Stimulated activated CD4-positive, alpha-beta T cell treated with anti-CD3 and anti-CD28 coated beads, Interleukin-4, amount 100 ng/mL, for 4 hours (primary cell): ENCODE measurements at places on chromosomes 6 and 20.

DNA sequence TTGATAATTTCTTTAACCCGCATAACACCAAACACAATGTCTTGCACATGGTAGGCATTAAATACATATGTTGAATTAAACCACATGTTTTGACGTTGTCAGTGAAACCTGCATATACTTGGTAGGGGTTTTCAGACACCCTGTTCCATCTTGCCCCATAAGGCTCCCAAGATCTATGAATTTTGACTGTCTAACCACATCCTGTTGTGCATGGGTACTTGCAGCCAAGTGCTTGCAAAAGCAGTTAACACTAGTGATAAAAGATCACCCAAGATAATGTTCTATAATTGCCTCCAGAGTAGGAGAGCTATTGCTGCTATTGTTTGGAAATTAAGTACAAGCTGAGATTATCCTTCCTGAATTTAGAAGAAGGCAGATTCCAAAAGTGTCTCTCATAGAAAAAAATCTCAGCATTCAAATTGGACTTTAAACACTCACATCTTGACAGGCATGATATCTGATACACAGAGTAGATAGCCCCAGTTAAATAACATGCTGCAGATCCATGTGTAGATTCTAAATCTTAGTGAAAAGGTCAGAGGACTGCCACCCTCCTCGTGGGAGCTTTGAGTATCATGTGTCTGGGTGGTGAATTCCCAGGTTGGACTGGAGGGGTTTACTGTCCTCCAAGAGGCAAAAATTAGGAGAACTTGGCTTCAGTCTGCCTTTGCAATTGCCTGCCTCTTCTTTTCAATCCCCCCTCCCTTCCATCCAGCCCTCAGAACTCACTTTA, 25.8 kb upstream of the CCN6 start:
- peak; percentile 48 for DNase-seq

- DNase-seq, result no peak
These were observed 157.5 kb downstream of the SCP2D1 start for GRCh38 chr20:18971121-18971520.

GRCh38 chr6:87213364-87213763, 58.0 kb downstream of the ZNF292 start:
- DNase-seq, result no peak

DNA sequence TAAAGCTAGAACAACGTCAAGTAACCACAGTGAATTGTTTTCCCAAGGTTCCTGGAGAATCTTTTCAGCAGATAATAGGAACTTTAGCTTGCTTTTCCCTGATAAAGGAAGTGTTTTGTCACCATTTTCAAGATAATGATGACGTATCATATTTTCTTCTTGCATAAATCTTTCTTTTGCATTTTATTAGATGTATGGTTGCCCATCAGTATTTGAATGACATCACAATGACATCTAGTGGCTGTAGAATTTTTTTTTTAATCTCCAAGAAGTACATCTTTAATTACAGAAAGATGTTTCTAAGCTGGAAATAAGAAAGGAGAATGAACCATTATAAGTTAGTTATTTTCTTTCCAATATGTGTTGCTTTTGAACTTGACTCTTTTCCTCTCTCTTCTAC, 83.0 kb downstream of the CENPW start:
- DNase-seq, result no peak

GRCh38 chr6:193180-193579, 99.1 kb upstream of the DUSP22 start:
- DNase-seq, result no peak

GRCh38 chr20:37827605-37828004, 75.3 kb upstream of the VSTM2L start:
- no peak for DNase-seq

DNA sequence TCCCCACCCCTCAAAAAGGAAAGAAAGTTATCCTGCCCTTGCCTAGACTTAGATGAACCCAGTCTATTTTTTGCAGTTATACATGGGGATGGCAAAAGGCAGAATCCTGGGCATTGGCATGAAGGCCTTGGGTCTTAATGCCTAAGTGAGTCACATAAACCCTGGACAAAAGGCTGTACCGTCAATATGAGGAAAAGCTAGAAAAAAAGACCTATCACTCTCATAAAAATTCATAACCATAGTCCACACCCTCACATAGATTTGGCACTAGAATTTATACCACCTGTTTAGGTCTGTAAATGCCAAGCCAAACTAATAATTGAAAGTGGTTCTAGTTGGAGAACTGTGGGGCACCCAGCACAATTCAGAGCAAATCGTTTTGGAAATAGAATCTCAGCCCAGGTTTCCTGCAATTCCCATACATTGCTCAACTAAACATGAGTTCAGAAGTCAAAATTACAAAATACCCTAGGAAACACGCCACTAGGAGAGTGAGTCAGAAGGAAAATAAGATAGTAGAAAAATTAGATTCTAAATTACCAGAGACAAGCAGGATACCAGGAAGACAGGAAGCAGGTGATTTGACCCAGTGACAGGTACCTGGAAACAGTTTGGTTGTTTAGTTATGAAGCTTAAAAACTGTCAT, 70.4 kb upstream of the FUCA2 start:
- no peak for DNase-seq

DNA sequence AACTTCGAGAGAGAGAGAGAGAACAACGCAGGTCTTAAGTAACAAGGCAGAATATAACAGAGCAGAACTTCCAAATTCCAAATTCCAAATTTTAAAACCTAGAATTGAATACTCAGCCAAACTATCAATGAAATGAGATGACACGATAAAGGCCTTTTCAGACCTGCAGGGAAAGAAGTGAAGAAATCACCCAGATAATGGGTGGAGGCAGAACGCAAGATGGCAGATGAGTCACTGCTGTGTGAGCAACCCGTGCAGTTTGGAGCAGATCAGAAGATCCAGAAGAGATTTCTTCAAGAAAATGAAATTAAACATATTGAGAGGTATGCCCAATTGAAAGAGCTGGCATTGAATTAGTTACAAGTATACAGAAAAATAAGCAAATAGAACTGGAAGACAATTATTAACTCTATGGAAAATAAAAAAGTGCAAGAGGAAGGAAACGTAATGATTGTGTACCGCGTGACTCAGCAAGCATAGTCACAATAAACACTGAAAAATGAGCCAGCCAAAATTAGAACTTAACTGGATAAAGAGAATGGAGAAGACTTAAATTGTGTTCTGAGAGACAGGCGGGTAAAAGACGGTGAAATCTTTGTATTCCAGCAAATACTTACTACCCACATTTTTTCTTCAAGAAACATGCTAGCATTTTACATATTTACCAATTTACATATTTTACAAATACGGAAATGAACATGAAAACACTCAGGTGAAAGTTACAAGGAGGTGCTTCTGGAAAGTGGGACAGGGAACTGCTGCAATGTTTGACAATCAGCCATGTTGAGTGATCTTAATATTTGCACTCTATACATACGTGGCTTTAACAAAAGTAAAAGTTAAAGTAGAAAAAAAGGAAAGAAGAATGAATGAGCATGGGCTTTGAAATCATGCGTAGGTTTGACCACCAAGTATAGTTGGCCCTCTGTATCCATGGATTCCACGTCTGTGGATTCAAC, 87.9 kb upstream of the CDYL start:
- no peak for DNase-seq

DNA sequence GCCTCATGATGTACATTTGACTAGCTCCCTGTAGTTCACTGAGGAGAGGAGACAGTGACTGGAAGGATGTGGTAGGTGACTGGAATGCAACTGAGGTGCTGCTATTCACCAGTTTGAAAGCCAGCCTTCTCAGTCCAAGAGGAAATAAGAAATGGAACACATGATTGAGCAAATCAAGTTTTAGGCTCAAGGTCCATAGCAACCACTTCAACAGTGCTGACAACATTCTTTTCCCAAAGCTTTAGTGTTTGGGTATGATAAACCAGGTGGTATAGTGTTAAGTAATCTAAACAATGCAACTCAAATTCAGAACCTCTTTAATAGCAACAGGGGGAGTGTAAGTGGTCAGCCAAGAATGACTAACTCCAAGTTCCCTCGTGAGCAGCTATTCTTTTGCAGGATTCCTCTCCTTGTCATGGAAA, 9.2 kb downstream of the ZHX3 start:
- DNase-seq, result no peak

GRCh38 chr6:23180504-23181293, 611.3 kb downstream of the HDGFL1 start:
- no peak for DNase-seq

GRCh38 chr6:159440911-159441703, 251.9 kb downstream of the SOD2 start:
- no peak for DNase-seq
